CD8-positive, alpha-beta memory T cell (primary cell): ENCODE measurements at places on chromosomes 2 and 18. TPM values are rescaled to one million over a fixed set of nuclear protein-coding genes. Genes with fewer than 3 reads are reported as not detected.

The XDH gene
- not detected for total RNA-seq

The FBLN7 gene
- 2.1 TPM for total RNA-seq

The IL37 gene
- total RNA-seq: not detected

GRCh38 chr2:74031221-74031620 is 46.5 kb downstream of the TET3 start:
- no peaks in the 10 kb centered on the region for H3K27me3 ChIP-seq
- peak overlapping the region; percentile 58 for H3K27ac ChIP-seq
- no peak for DNase-seq
- H3K4me3 ChIP-seq: no peak overlapping the region
- H3K4me1 ChIP-seq: peaks cover 62% of the 10 kb centered on the region

GRCh38 chr18:7844017-7844416 is 276.9 kb downstream of the PTPRM start:
- H3K36me3 ChIP-seq: no peaks in the 10 kb centered on the region
- no peak overlapping the region for H3K27ac ChIP-seq
- DNase-seq: no peak
- H3K4me1 ChIP-seq: no peaks in the 10 kb centered on the region

GRCh38 chr2:136308611-136309010 is 190.7 kb upstream of the CXCR4 start:
- H3K27ac ChIP-seq: no peak overlapping the region
- no peak overlapping the region for H3K4me3 ChIP-seq
- no peaks in the 10 kb centered on the region for H3K36me3 ChIP-seq
- no peak for DNase-seq
- H3K4me1 ChIP-seq: peaks cover 10% of the 10 kb centered on the region
- H3K27me3 ChIP-seq: no peaks in the 10 kb centered on the region

DNA sequence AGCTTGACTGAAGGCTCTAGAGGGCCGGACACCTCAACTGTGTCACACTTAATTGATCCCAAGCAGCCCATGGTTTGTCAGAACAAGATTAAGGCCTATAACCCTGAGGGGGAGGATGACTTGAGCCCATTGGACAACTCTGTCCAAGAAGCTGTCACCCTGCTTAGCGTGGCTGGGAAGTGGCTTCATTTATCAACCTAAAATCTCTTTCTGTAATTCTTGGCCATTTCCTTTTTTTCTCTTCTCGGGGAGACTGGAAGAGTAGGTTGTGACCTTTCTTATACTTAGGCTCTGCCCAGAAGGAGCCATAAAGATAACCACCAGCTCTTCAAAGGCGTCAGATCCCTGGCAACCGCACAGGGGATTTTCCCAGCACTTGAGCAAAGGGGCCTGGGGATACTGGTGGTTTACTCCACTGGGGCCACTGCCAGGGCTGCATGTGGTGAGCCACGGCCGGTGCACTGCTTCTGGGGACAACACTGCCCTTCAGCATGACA is 265.5 kb downstream of the CYRIA start:
- H3K36me3 ChIP-seq: no peaks in the 10 kb centered on the region
- no peak overlapping the region for H3K4me3 ChIP-seq
- DNase-seq: no peak
- no peaks in the 10 kb centered on the region for H3K4me1 ChIP-seq
- H3K27me3 ChIP-seq: no peaks in the 10 kb centered on the region

GRCh38 chr2:121417826-121418225 is 112.9 kb upstream of the RNU4ATAC start:
- H3K27me3 ChIP-seq: no peaks in the 10 kb centered on the region
- H3K36me3 ChIP-seq: peaks cover 16% of the 10 kb centered on the region
- no peak for DNase-seq
- H3K4me3 ChIP-seq: no peak overlapping the region

GRCh38 chr2:98240786-98241398 is 105.4 kb upstream of the CNGA3 start:
- no peak overlapping the region for H3K4me3 ChIP-seq
- H3K27ac ChIP-seq: no peak overlapping the region
- no peak for DNase-seq
- no peaks in the 10 kb centered on the region for H3K36me3 ChIP-seq
- H3K27me3 ChIP-seq: no peaks in the 10 kb centered on the region

DNA sequence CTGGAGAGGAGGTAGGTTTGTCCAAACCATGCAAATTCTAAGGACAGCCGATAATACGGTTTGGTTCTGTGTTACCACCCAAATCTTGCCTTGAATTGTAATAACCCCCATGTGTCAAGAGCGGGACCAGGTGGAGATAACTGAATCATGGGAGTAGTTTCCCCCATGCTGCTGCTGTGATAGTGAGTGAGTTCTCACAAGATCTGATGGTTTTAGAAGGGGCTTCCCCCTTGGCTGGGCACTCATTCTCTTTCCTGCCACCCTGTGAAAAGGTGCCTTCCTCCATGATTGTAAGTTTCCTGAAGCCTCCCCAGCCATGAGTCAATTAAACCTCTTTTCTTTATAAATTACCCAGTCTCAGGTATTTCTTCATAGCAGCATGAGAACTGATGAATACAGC is 295.2 kb downstream of the NBAS start:
- no peak for DNase-seq
- H3K27ac ChIP-seq: no peak overlapping the region
- no peaks in the 10 kb centered on the region for H3K27me3 ChIP-seq
